CD4-positive, CD25-positive, alpha-beta regulatory T cell (primary cell): ENCODE measurements at places on chromosomes 3 and 15. TPM values are rescaled to one million over a fixed set of nuclear protein-coding genes. Genes with fewer than 3 reads are reported as not detected.

Gene C3orf70
- not detected for total RNA-seq

Gene AGTR1
- total RNA-seq, result not detected

Gene CD80
- 24.2 TPM for total RNA-seq

Gene CCDC191
- total RNA-seq, result 6.5 TPM

DNA sequence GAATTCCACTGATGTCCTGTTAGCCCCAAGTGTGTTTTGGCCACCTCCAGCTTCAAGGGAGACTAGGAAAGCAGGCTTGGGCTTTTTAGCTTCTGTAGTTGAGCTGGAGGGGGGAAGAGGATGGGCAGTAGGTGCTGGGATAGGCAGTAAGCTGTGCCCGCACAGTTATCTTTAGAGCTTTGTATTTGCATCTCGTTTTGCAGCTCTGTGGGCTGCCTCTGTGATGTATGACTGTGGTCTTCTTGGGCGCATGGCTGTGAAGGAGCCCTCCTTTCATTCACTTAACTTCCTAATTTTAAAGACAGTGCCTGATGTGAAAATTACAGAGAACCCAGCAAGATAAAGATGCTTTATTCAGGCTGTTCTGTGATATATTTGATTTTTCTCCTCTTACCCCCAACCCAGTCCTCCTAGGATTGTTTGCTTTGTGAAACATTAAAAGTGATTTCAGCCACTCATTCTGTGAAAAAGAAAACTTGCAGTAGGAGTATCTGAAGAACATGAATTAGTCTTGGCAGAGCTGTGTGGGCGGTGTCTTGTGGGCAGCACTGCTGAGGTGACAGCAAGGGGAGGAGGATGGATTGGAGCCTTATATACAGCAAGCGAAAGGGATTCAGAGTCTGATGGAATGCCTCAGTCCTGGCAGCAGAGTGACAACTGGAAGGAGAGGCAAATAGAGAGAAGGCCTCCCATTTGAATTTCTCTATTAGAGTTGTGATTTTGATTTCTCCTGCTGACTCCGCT lies 74.3 kb downstream of the LARS2 start:
- DNase-seq, result peak; percentile 4

GRCh38 chr15:67880651-67881182 lies 40.9 kb upstream of the RNU6-1 start:
- DNase-seq, result no peak

GRCh38 chr3:195929452-195929851 lies 21.1 kb upstream of the TNK2 start:
- no peak for DNase-seq
